ENCODE measurements at places on chromosomes 3 and 15.
A peak's percentile ranks its signal among the peaks of the same experiment; 100 is the strongest.

GRCh38 chr15:29695489-29696167 lies 126.6 kb downstream of the TJP1 start:
- DNase-seq, result no peak

DNA sequence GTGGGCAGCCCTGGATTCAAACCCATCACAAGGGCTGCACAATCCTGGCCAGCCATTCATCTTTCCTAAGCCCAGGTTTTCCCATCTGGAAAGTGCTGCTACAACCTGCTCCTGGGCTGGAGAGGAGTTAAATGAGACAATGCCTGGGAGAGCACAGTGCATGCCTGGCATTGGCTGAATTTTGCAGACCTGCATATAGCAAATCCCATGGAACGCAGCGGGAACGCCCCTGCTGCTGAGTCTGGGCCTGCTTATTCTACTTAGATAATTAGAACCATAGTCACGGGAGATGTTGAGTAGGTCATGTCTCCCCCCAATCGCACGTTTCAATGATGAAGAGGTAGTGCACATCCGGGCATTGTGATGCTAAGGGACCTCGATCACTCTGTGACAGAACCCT lies 46.6 kb downstream of the ABTB1 start:
- DNase-seq, result no peak

- no peak for DNase-seq
Measured at GRCh38 chr15:98583771-98584430, 64.4 kb upstream of the IGF1R start.

GRCh38 chr3:56921573-56922453 lies 120.1 kb upstream of the ARHGEF3 start:
- DNase-seq, result no peak

DNA sequence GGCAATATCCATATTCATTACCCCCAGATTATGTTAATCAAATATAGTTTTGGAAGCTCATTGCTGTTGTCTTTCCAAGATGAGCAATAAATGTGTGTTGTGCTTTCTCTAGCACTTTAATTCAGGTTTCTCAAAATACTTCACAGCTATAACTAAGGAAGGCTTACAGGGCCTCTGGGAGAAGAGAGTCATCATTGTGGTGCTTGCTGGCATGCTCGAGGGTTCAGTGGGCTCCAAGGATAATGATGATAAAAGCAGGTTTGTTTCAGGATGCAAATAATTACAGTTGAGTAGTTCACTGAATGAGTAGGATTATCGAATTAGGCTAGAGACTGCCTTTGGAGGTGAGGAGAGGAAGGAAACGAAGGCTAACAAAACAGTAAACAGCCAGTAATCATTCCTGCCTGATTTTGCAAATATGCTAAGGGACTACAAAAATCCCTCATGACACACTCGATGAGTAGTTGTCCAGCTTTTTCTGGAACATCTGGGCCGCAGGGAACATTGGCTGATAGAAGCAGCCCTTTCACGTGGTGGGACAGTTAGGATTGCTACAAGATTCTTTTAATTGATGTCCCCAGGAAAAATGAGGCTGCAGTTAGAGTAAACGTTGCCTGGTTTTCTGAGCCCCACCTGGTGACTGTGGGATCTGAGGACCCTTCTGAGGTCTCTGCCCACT lies 54.1 kb downstream of the SLC7A14 start:
- DNase-seq, result no peak

DNA sequence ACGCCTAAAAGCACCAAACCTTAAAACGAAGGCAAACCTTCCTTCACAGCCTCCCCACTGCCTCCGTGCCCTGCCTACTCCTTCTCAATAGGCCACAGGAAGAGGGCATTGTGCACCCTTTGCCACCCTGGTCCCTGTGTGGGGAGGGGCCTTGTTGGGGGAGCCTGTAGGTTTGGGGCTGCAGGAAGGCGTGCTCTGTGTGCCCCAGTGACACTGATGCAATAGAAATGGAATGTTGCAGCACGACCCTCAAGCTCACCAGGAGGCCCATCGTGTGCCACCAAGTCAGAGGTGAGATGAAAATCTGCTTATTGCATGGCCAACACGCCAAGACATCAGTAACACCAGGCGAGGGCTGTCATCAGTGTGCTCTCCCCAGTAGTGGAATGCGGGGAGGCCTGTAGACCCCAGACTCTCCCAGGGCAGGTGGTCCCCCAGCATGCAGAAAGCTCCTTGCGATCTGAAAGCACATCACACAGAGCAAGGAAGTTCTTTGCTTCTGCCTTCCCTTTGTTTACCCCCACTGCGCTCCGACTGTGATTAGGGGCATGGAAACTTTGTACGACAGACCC lies 86.2 kb downstream of the ASB7 start:
- DNase-seq, result no peak

GRCh38 chr3:130800829-130801228 lies 54.2 kb upstream of the PIK3R4 start:
- DNase-seq, result no peak

DNA sequence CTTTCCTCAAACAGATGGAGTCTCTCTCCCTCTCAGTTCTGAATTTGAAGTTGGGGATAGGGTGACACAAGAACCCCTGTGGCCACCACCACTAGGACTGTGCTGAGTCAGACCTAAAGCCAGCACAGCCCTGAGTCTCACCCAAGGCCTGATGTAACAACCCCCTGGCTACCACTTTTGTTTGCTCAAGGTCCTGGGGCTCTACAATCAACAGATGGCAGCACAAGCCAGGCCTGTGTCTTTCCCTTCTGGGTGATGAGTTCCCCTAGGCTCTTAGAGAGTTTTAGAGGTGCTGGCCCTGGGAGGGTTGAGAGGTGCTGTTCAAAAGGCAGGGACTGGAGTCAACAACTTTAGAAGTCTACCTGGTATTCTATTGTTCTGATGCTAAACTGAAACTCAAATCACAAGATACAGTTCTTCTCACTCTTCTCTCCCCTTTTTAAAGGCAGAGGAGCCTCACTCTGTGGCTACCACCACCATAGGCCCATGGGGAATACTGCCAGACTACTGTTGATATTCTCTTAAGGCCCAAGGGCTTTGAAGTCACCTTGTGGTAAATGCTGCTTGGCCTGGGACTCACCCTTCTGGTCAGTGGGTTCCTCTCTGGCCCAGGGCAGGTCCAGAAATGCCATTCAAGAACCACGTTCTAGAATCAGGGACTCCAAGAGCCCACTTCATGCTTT lies 6.5 kb downstream of the OR5K4 start:
- DNase-seq, result no peak

DNA sequence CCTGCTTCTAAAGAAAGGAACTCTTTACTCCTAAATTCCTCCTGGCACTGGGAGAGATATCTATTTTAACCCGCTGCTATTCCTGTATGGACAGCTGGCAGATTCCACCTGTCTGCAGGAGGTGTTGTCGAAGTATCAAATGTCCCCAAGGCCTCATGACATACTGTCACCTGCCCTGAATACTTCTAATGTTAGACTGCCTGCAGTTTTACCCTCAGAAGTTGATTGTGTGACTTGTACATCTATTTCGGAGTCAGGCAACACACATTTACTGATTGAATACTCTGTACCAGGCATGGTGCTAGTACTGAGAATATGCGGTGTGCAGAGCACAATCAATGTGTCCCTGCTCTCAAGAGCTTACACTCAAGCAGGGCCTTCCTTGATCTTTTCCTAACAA lies 38.6 kb downstream of the PDZRN3 start:
- DNase-seq, result no peak

GRCh38 chr15:39304201-39304841 lies 276.6 kb upstream of the THBS1 start:
- DNase-seq, result no peak

GRCh38 chr3:52385157-52385556 lies 59.7 kb downstream of the SEMA3G start:
- no peak for DNase-seq

GRCh38 chr15:45021348-45021747 lies 1.6 kb upstream of the SORD start:
- DNase-seq, result no peak

DNA sequence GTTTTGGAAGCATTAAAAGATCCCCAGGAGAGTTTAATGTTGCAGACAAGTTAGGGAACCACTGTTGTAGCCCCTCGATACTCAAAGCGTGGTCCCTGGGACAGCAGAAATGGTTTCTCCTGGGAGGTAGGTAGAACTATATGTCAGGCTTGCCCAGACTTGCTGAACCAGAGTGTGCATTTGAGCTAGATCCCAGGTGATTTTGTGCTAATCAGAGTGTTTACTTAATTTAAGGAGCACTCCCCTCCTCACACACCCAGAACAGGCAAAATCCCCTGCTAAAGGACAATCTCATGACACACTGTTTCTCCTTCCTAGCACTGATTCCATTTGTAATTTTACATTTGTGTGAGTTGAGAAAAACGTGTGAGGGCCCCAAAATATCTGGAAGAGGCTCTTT lies 24.3 kb downstream of the LMCD1 start:
- DNase-seq, result no peak

GRCh38 chr3:32414522-32415202 lies 23.0 kb downstream of the CMTM7 start:
- no peak for DNase-seq

DNA sequence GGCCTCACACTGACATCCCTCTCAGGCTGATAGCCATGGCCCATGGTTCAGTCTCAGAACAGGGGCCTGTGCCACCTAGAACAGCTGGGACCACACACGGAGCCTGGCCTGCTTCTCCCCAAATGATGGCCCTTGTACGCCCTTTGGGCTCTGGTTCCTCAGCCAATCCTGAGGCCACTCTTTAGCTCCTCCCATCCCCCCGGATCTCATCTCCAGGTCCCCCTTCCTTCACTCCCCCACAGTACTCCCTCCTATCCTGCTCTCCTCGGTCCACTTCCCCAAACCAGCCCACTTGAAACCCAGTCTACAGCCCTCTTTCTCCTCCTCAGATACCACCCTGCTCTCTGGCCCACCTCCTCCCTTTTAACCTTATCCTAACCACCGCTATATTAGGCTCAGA lies 17.8 kb upstream of the ZFYVE19 start:
- DNase-seq, result no peak

- no peak for DNase-seq
Measured at GRCh38 chr15:44315126-44315525, 26.6 kb downstream of the GOLM2 start.

DNA sequence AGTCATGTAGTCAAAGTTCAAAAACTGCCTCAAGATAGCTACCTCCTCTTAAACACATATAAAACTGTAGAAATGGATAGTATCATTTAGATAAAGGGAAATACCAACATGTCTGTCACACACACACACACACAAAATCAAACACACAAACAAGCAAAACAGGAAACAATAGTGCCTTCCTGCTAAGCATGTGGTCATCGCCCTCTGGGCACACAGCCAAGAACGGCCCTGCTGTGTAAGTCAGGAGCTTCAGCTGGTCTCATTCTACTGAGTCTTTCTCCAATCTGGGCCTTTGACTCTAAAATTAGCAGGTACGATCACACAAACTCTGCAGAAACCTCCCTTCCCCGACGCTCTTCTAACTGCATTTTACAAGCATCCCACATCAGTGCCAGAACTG lies 272.2 kb upstream of the CHRNA7 start:
- no peak for DNase-seq

- DNase-seq, result no peak
Measured at GRCh38 chr15:40471808-40472150, 995 bp downstream of the CHST14 start.

- no peak for DNase-seq
Measured at GRCh38 chr15:41501191-41501917, 7.7 kb downstream of the ITPKA start.

GRCh38 chr3:162842549-162843216 lies 1346.1 kb downstream of the OTOL1 start:
- no peak for DNase-seq

- no peak for DNase-seq
Measured at GRCh38 chr15:63371297-63371918, 10.2 kb downstream of the CA12 start.

- DNase-seq, result no peak
Measured at GRCh38 chr3:7618606-7619005, 757.7 kb downstream of the GRM7 start.

GRCh38 chr3:45795882-45796765 lies at the start of gene SLC6A20:
Gene SLC6A20 (minus strand): TSS chr3:45796536. CDS start chr3:45796419, 117 bp downstream.
- no peak for DNase-seq

GRCh38 chr15:28111543-28111942 lies 12.4 kb upstream of the OCA2 start:
- DNase-seq, result no peak

GRCh38 chr15:27327467-27328025 lies 356.6 kb downstream of the GABRG3 start:
- no peak for DNase-seq

DNA sequence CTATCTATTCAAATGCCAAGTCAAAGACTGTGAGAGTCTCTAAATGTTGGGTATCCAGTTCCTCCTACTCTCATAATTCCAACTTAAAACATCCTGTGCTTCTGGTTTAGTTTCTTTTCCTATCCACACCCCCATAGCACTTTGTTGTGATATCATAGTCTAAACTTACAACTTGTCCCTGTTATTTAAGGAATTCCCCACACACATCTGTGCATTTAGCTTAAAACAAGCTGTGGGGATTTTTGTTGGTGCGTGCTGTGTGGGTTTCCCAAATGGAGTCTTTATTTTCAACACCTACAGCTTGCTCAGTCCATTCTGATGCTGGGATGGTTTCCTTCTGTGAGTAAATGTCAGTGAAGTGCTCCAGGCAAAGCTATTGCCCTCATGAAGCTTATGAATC lies 167.3 kb downstream of the GMNC start:
- no peak for DNase-seq

- no peak for DNase-seq
Measured at GRCh38 chr3:152428577-152428976, 159.8 kb downstream of the MBNL1 start.

DNA sequence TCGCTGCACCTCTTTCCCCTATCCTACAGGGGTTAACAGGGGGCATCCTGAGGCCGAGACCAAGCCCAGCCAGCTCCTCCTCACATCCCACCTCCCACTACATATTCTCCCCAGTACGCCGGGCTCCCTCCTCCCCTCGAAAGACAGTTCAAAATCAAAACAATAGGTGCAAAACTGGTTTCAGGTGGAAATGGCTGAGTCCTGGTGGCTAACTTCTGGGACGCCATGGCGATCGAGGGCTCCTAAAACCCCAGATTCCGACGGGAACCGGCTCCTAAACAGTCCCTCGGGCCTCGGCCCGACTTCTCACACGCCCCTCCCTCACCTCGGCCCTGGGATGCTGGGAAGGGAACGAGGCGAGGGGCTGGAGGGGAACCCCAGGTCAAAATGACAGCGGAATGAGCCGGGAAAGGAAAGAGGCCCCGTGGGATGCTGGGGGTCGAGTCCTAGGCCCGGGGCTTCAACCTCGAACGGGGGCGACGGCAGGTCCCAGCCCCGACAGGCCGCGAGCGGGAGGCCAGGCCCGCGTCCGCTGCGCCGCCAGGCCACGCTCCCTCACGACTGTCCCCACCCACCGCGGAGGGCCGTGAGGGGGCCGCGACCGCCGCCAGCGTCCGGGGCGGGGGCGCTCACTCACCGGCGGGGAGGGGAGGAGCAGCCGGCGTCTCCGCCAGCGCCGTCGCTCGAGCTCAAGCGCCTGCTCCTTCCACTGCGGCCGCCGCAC lies 492 bp downstream of the TMCC1 start:
- peak; percentile 29 for DNase-seq

DNA sequence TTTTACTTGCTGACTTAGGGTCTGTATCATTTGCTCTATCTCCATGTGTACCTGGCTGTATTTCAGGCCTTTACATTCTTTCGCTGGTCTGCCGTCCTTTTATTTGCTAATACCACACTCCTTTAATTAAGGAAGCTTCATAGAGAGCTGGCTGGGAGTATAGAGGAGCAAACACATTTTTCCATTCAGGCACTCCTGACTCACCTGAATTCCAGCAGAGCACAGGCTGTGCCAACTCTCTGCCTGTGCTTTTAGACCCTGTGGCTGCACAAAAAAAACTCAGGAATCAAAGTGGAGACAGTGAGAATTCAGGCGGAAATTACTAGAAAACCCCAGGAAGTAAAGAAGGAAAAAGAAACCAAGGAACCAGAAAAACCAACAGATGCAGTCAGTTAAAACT lies 29.0 kb upstream of the ATP10A start:
- DNase-seq, result no peak

Data from stimulated activated CD4-positive, alpha-beta T cell treated with anti-CD3 and anti-CD28 coated beads, Interleukin-1b, Interleukin-23, amount 100 ng/mL, for 1 hour (primary cell).